Psoas muscle (tissue), 8 donors: ENCODE measurements at places on chromosomes 2 and 18. TPM values are rescaled to one million over a fixed set of nuclear protein-coding genes. Genes with fewer than 3 reads are reported as not detected.

DNA sequence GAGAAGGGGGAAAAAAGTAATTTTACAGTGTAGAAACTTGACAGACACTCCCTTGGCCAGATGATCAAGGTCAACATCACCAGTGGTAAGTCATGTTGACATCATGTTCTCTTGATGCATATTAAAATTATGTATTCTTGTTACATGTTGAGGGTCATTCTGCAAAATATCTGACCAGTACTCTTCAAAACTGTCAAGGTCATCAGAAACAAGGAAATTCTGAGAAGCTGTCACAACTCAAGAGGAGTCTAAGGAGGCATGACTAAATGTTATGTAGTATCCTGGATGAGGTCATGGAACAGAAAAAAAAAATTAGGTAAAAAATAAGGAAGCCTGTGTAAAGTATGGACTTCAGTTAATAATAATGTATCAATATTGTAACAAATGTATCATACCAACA lies 6.3 kb downstream of the SGPP2 start:
- no peak overlapping the region for H3K4me3 ChIP-seq
- no peaks in the 10 kb centered on the region for H3K27me3 ChIP-seq
- no peak overlapping the region for H3K27ac ChIP-seq
- no peaks in the 10 kb centered on the region for H3K4me1 ChIP-seq
- no peak for DNase-seq
- H3K36me3 ChIP-seq = no peaks in the 10 kb centered on the region

GRCh38 chr2:43448011-43448821 lies 147.6 kb downstream of the THADA start:
- DNase-seq = no peak
- H3K36me3 ChIP-seq = no peaks in the 10 kb centered on the region
- H3K27me3 ChIP-seq = no peaks in the 10 kb centered on the region
- H3K4me1 ChIP-seq = peaks cover 12% of the 10 kb centered on the region
- H3K27ac ChIP-seq = no peak overlapping the region
- no peak overlapping the region for H3K4me3 ChIP-seq

- no peaks in the 10 kb centered on the region for H3K4me1 ChIP-seq
- H3K4me3 ChIP-seq = no peak overlapping the region
- DNase-seq = no peak
- no peak overlapping the region for H3K27ac ChIP-seq
- H3K27me3 ChIP-seq = no peaks in the 10 kb centered on the region
Observed at GRCh38 chr2:113268621-113269360, 9.9 kb downstream of the PAX8 start.

DNA sequence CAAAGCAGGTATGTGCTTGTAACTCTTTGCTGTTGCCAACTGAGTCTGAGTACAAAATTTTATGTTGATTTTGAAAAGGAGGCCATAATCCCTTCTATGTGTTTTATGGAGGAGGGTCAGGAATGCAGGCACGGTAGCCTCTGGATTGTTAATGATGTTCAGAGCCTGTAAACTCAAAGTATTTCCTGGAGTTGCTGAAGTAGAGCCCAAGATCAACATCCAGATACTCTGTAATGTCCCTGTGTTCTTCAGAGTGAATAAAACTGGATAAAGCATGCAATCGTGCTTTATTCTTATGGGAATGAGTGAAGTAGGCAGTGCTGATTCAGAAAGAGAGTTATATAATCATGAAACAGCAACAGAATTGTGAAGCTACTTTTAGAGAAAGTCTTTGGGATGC lies 61.8 kb upstream of the CHRNA1 start:
- no peaks in the 10 kb centered on the region for H3K27me3 ChIP-seq
- no peak overlapping the region for H3K4me3 ChIP-seq
- DNase-seq = no peak
- no peaks in the 10 kb centered on the region for H3K36me3 ChIP-seq
- no peak overlapping the region for H3K27ac ChIP-seq

GRCh38 chr2:99891428-99891780 lies 251.0 kb downstream of the AFF3 start:
- no peak overlapping the region for H3K27ac ChIP-seq
- H3K27me3 ChIP-seq = no peaks in the 10 kb centered on the region
- no peak for DNase-seq
- no peaks in the 10 kb centered on the region for H3K4me1 ChIP-seq

Gene ANKRD30B
- not detected for total RNA-seq

Gene PLCL1
- 25.4 TPM for total RNA-seq

Gene TCF7L1
- total RNA-seq = 9.8 TPM

Gene NMS
- not detected for total RNA-seq
